ENCODE measurements at places on chromosomes 1 and 21. TPM values are rescaled to one million over a fixed set of nuclear protein-coding genes. Genes with fewer than 3 reads are reported as not detected.

- no peaks in the 10 kb centered on the region for H3K27me3 ChIP-seq
- no peak for DNase-seq
- no peaks in the 10 kb centered on the region for H3K4me1 ChIP-seq
These were observed 17.8 kb downstream of the SLAMF7 start for GRCh38 chr1:160756849-160757201.

PTPN22 gene
- not detected for total RNA-seq

DNA sequence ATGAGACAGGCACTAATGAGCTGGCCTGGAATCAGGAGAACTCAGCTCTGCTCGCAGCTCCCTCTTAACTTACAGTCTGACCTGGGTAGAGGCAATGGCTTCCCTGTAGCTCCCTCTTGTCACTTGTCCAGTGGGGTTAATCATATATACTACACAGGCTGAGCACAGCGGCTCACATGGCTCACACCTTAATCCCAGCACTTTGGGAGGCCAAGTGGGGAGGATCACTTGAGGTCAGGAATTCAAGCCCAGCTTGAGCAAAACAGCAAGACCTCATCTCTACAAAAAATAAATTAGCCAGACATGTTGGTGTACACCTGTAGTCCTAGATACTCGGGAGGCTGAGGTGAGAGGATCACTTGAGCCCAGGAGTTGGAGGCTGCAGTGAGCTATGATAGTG lies 4.2 kb downstream of the S100A6 start:
- H3K27me3 ChIP-seq = peaks cover 5% of the 10 kb centered on the region
- no peak overlapping the region for H3K27ac ChIP-seq
- no peak overlapping the region for H3K4me3 ChIP-seq
- peak; percentile 13 for DNase-seq
- H3K36me3 ChIP-seq = no peaks in the 10 kb centered on the region

DNA sequence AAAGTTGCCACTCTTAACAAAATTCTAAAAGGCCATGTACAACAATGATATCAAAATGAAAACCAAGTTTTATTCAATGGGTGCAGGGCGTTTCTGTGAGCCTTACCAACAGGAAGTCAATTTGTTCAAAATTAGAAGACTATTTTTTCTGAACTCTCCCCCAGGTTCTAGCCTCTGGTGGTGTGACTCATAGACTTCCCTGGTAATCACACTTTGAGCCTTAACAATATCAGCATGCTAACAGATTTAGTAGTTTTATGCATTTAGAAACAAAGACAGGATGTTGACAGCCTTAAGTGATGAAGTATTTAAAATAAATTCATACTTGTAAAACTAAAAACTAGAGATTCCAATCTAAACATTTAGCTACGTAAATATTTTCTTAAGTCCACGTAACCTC lies 88.4 kb downstream of the LRRC8C start:
- H3K27ac ChIP-seq = no peak overlapping the region
- H3K27me3 ChIP-seq = no peaks in the 10 kb centered on the region
- DNase-seq = no peak
- H3K4me3 ChIP-seq = no peak overlapping the region
- H3K36me3 ChIP-seq = no peaks in the 10 kb centered on the region
- peaks cover 3% of the 10 kb centered on the region for H3K4me1 ChIP-seq

DNA sequence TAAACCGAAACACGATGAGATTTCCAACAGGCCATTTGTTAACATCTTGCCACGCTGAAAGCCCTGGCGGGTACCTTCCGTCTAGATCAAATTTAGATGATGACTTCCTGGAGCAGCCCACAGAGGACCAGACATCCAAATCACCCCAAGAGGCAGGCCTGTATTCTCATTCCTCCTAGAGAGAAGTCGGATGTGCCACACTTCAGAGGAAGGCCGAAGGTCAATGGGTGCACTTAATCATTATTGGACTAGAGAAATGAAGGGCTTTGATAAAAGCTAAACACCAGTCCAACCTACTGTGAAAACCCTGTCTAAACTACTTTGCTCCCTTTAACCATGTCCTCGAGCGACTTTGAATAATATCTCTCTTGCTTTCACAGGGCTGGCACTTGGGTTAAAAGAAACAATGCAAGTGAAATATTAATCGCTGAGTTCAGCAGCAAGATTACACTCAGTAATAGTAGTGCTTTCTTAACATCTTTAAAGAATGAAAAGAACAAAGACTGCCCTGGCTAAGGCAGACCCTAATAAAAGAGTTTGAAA lies 76.5 kb downstream of the BCAR3 start:
- H3K27me3 ChIP-seq = no peaks in the 10 kb centered on the region
- DNase-seq = no peak
- H3K4me1 ChIP-seq = peaks cover 16% of the 10 kb centered on the region
- no peak overlapping the region for H3K27ac ChIP-seq

DNA sequence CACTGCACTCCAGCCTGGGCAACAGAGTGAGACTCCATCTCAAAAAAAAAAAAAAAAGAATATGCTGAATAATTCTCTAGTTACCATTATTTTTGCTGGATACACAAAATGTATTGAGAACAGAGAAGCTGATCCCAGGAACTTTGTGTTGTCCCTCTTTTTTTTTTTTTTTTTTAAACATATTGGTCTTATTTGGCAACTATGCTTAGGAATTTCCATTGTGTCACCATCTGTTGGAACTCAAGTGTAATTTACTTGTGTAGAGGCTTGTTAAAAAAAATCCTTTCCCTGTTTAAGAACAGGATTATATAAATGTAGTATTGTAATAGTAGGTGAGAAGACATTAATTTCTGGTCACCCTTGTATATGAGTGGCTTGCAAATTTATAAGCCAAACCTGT lies 28.6 kb downstream of the CAMSAP2 start:
- H3K27ac ChIP-seq = no peak overlapping the region
- H3K27me3 ChIP-seq = no peaks in the 10 kb centered on the region
- peaks cover 60% of the 10 kb centered on the region for H3K36me3 ChIP-seq
- H3K4me1 ChIP-seq = no peaks in the 10 kb centered on the region
- DNase-seq = no peak
- H3K4me3 ChIP-seq = no peak overlapping the region

CR1L gene
- total RNA-seq = not detected

- no peak overlapping the region for H3K4me3 ChIP-seq
- no peak for DNase-seq
- H3K27ac ChIP-seq = no peak overlapping the region
- H3K36me3 ChIP-seq = no peaks in the 10 kb centered on the region
- peaks cover 2% of the 10 kb centered on the region for H3K4me1 ChIP-seq
These were observed 553.9 kb downstream of the DPYD start for GRCh38 chr1:97366984-97367383.

CDA gene
- total RNA-seq = 1.3 TPM

AADACL3 gene
- total RNA-seq = 0.24 TPM

Measured in endodermal cell (in vitro differentiated cells).